ENCODE measurements at places on chromosomes 6 and 20. TPM values are rescaled to one million over a fixed set of nuclear protein-coding genes. Genes with fewer than 3 reads are reported as not detected.

SLC22A1 gene
- 0.26 TPM for total RNA-seq

CTSA gene
- 116 TPM for total RNA-seq

KCNS1 gene
- 0.50 TPM for total RNA-seq

LBP gene
- total RNA-seq, result under 0.01 TPM

ADGB gene
- not detected for total RNA-seq

MCHR2 gene
- total RNA-seq, result not detected

RNF182 gene
- 2.5 TPM for total RNA-seq

TCP11 gene
- 0.51 TPM for total RNA-seq

- DNase-seq, result peak; percentile 90
These were observed 89.9 kb downstream of the PDE7B start for GRCh38 chr6:135941275-135942025.

- DNase-seq, result peak; percentile 1
These were observed 1279.0 kb upstream of the MAP3K7 start for GRCh38 chr6:91865889-91866288.

- DNase-seq, result no peak
These were observed 301.8 kb downstream of the TBC1D7 start for GRCh38 chr6:13026557-13026956.

GRCh38 chr20:10795286-10796026, 121.7 kb upstream of the JAG1 start:
- no peak for DNase-seq

DNA sequence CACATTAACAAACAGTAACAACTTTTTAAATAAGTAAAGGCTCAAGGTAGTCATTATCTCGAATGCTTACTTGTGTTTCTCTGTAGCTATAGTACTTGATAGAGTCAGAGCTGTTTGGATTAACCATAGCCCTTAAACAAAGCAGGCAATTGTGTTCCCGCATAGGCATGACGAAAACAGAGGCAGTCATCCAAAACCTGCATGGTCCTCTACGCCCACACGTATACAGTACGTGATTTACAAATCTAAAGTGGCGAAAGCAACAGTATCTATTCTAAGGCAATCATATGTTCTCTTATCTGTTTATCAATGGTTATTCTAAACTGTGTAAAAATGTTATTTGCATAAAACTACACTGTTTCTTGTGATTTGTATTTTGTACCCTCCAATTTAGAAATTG, 31.8 kb downstream of the HFE start:
- DNase-seq, result peak; percentile 94

- DNase-seq, result no peak
These were observed 1.3 kb downstream of the MAS1 start for GRCh38 chr6:159892053-159892452.

DNA sequence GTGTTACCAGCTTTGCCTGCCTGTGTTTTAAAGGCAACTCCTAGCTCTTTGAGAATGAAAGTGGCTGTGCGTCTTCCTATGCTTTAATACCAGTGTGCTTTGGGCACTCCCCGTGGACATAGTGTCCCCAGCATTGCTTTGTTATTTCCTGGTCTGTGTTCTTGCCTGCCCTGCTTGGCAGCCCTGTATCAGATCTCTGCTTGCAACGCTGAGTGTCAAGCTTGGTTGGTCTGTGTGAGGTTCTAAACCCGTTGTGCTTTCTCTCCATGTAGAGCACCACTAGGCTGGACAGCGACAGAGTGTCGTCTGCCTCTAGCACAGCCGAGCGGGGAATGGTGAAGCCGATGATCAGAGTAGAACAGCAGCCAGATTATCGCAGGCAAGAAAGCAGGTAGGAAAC, 80.2 kb downstream of the AFDN start:
- DNase-seq, result peak; percentile 36

DNA sequence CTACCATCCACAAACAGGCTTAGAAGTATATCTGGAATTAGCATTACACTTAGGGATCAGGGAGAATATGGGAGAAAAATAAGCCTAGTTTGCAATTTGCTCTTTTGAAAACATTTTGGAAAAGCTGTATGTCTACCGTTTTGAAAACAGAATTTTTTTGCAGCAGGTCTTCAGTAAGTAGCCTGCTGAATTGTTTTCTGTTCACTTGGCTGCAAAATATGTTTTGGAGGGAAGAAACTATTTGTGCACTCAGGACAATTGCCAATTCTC, 39.6 kb downstream of the ILRUN start:
- peak; percentile 77 for DNase-seq

DNA sequence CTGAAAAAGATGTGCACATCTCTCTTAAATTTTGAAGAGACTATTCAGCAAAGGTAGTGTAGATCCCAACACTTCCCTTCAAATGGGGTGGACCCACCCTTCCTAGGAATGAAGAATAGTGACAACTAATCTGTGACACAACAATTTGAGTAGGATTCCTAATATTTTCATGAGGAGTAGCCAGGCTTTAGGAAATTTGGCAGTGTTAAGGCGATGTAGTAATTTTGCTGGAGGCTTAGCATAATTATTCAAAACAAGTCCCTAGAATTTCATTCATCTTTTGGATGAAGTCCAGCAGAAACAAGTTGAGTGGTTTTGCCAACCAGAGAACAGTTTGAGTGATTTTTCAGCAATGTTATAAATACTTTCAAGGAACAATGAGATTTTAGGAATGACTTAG, 52.4 kb downstream of the ELOVL4 start:
- peak; percentile 22 for DNase-seq

DNA sequence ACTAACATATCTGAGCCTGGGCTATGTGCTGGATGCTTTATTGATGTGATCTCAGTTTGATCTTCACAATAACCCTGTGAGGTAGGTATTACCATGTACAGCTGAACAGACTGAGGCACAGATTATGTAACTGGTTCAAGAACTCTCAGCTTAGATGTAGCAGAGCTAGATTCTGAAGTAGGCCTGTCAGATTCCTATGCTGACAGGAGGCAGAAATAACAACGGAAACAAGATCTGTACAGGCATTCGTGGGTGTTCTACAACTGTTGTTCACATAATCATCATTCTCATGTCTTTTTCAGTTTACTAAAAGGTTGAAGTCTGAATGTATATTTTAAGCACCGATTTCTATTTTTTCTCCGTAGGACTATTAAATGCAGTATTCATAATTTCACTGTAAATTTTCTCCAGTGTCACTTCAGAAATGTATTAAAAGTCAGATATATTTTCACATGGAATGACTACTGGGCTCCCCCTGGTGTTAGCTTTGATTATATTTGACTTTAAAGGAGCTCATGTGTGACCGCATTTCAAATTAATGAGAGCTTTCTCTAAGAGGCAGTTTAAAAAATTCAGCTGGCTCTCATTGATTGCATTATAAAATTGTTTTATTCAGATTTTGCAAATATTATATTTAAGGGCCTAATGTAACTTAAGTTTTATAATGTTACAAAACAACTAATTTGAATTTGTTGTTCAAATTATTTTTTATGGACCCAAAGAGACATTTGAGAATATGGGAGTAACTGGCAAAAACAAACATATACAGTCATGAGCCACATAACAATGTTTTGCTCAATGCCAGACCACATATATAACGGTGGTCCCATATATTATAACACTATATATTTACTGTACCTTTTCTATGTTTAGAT, 36.4 kb upstream of the SLC17A4 start:
- peak; percentile 14 for DNase-seq

DNA sequence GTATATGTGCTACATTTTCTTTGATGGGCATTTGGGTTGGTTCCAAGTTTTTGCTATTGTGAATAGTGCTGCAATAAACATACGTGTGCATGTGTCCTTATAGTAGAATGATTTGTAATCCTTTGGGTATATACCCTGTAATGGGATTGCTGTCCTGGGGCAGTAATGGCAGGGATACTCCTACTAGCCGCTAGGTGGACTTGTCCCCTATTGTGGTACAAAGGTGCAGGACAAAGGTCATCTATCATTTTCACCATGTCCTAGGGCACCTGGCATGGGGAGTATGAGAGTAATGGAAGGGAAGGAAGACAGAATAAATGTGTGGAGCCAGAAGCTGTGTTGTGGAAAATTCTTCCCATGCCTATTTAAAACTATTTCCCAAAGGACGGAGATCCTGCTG, 174.6 kb downstream of the CLIC5 start:
- no peak for DNase-seq

DNA sequence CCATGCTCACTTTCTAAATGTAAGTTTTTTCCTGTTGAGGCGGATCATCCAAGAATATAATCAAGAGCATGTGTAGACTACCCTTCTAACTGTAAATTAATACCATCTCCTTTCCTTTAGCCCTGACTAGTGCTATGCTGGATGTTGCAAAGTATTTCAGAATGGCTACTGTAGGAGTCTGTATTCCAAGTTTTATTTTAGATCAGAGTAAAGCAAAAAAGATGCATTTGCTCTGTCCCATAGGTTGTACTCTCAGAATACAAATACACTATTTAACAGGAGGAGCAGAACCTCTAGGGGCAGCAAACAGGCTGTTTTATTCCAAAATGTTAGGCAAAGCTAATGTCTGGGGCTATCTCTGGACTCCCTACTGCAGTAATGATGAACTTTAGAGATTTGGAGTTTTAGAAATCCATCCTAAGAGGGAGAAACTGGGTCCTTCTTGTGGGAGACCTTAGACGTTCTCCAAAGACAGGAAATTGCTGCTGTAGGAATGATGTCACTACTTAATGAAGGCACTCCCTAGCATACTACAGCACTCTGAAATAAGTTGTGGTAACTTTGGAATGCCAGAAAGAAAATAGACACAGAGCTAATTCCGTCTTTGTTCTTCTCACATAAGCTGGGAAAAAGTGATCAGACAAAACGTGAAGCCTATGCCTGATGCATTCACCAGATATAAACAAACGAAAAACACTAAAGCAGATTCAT, 392.4 kb upstream of the HS3ST5 start:
- DNase-seq, result no peak

- DNase-seq, result no peak
These were observed 92.1 kb downstream of the CDH26 start for GRCh38 chr20:60050193-60050947.

DNA sequence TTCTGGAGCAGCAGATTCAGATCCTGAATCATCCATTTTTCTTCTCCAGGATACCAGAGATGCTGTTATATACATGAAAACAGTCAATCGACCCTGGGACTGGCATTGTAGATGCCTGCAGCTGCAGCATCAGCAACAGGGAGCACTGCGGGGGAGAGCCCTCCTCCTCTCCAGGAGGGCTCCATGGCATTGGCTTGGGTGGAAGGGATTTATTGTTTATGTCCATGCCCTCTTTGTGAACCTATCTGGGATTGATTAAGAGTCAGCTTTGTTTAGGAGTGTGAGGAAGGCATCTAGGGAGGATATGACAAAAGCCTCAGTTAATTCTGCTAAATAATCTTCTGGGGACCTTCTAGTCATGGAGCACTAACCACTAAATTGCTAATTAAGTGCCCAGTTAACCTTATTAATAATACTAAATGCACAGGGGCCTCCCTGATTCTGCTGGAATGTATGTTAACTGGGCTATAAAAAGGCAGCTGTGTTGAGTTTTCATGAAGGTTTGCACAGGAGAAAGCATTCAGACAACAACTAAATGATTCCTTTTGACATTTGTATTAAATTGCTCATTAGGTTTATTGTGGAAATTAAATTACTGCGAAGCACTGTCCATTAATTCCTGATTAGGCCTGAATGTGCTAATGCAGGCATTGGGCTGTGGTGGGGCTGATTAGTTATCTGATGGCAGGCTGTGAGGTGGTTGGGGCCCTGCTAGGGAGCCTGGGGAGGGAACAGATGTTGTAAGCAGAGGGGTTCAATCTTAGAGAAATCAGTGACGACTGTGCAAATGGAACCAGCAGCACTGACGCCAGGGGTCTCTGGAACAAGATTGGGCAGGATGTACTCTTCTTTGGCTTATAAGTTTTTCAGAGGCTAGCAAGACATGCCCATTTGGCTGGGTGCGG, 57.6 kb downstream of the IMPG1 start:
- no peak for DNase-seq

DNA sequence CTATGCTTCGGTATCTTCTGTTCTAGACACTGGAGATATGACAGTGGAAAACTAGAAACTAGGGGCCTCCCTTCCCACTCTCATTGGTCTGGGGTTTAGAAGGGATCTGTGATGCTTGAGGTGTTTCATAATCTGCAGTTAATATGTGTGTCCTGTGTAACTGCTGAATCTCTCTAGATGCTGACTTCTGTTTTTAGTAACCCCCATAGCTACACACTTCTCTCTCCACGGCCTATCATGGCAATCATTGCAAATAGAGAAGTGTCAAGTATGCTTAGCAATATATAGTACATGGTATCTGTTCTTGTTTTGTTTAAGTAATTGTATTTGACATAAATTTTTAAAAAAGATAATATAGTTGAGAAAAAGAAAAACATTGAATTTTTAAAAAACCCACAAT, 394.6 kb upstream of the MMS22L start:
- DNase-seq, result no peak

DNA sequence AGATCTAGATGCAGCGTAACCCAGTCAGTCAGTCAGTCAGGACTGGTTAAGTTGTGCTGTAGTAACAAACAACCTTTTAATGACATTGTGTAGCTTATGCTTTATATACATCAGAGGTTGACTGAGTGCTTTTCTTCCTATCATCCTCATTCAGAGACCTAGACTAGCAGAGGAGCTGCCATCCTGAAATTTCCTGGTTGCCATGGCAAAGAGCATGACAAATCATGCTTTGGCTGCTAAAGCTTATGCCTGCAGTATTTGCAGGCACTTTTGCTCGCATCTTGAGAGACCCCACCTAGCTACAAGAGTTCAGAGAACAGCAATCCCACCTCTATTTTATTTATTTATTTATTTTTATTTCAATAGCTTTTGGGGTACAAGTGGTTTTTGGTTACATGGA, 244.0 kb downstream of the BTBD3 start:
- DNase-seq, result no peak

DNA sequence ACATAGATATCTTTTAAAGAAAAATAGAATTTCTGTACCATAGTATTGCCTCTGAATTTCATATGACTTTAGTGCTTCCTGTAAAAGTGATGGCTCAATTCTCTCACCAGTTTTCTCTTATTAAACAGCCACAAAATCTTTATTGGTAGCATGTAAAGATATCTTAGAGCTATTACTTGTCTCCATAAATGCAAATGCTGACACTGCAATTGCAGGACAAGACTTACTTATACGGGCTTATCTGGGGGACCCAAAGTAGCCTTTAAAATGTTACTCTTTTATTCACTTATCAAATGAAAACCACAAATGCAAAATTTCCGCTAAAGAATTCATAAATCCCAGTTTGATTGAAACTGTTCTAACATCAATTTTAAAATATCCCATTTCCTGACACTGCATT, 287.1 kb upstream of the SPTLC3 start:
- no peak for DNase-seq

DNA sequence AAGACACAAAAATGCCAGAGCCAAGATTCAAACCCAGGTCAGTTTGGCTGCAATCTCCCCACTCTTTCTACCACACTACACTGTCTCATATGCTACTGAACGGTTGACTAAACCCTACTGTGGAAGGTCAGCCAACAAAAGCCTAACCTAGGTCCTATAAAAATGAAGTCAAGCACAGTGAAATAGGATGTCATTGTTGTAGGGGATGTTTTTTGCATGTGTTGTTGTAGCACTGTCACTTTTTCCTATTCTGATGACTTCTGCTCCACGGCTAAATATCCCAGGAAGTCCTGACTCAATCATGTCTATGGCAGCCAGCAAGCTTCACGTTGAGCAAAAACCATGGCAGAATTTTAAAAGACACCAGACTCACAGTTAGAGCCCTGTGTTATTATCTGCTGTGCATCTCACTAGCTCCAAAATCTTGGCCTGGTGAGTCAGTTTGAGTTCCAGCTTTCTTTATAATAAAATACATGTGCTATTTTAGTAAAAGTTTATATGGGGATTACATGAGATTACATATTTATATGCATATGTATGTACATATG, 322.1 kb upstream of the NT5E start:
- DNase-seq, result no peak

GRCh38 chr6:63805808-63806572, 170.4 kb downstream of the PHF3 start:
- peak; percentile 90 for DNase-seq

All from fibroblast of lung (primary cell).